ENCODE measurements at places on chromosomes 4 and X.

GRCh38 chrX:129714581-129714980, 24.2 kb upstream of the XPNPEP2 start:
- no peak for DNase-seq

GRCh38 chrX:69556060-69557011, 52.2 kb downstream of the NALF2 start:
- no peak for DNase-seq

DNA sequence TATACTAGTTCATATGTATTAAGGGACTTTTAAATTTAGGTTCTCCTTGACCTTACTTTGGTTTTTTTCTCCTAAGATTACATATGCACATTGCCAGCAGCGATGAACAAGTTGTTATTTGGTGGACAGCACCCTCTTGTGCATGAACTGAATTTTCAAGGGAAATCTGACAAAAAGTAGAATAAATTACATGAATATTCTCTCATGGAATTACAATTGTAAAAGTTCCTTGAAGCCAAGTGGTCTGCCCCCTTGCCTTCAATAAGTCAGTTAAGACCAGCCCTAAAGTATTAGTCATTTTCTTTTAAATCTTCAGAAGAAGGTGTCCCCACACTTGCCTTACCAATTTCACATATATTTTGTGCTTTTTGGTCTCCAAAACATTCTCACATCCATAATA, 30.7 kb upstream of the SMARCA5 start:
- no peak for DNase-seq

DNA sequence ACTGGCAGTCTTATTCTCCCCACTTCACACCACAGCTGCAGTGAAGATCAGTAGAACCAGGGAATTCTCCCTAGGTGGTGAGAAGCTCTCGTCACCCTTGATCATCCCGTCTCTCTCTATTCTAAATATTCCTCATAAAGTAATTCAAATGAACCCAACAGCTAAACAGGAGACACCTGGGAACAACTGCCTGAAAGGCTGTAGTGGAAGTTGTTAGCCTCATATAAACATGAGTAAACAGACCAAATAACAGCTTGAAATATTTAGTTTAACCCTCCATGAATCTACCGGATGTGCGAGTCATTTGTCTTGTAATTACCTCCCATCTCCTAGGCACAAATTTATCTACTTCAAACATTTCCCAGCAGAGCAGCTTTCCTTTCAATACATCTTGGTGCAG, 30.4 kb upstream of the APELA start:
- DNase-seq: no peak

- DNase-seq: peak; percentile 4
These were observed 18.3 kb upstream of the ACSL1 start for GRCh38 chr4:184843984-184844554.

GRCh38 chrX:130575831-130576389, 174.1 kb downstream of the RBMX2 start:
- DNase-seq: no peak

- no peak for DNase-seq
These were observed 2.9 kb upstream of the KLHL2 start for GRCh38 chr4:165204462-165204830.

DNA sequence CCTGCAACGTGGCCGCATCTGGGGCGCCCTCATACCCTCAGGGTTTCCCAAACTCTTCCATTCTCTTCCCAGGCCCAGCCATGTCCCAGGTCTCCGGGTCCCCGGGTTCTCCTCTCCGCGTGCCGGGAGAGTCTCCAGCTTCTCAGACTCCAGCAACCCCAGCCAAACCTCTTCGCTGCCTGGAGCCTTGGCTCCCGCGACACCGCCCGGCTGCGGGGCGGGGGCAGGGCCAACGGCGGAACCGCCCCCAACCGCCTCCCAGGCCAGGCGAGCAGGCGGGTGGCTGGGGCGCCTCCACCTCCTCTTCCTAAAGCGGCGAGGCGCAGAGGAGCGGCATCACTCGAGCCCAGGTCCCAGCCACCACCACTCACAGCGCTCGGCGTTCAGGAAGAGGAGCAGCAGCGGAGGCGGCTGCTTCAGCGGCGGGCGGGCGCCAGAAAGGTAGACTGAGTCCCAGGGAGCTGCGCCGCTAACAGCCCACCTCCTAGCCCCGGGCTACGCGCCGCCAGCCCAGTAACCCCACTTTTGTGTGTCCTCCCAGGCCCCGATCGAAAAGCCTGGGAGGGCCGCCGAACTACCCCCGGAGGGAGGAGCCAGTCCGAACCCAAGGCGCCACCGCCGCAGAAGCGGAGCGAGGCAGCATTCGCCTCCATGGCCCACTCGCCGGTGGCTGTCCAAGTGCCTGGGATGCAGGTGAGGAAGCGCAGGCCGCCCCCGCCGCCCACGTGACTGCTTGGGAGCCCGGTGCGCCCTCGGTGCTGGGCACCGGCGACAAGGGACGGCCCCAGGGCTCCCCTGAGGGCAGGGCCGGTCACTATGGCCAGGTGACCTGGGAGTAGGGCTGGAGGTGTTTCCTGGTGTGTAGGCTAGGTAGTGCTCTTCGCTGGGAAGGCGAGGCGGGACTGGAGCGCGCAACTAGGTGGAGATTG, at the start of gene STK26:
STK26 (plus strand) TSS at position 336 of the 929 bp plus-strand sequence; CDS start at position 652, 316 bp downstream.
- peak; percentile 60 for DNase-seq

DNA sequence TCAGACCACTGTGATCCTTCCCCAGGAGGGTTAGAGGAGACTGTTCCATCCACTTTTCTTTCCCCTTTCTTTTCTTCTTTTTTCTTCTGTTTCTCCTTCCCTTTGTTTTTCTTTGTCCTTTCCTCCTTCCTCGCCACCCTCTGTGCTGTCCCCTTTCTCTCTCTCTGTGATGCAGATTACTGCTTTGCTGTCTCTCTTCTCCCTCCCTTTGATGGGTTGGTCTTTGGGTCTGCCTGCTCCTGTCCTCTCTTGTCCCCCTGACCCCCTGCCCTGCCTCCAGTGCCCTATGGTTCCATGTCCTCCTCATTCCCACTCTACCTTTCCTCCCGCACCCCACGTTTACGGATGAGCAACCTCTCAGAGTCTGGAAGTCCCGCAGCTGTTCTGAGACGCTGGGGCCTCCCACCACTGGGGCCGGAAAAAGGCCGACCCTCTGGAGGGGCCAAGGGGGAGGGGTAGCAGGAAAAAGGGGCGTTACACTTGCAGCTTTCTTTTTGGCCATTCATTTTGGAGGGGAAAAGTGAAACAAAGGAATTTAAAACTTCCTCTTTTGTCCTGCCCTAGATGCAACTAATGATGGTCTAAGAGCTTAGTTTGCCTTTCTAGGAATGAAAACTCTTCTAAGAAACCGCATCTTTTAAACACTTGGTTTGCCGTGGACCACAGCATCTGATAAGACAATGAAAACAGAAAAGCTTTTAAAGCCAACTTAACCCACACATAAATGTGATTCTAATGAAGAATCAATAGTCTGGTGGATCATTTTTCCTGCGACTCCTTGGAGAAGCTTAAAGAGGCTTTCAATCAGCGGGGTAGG, 24.5 kb upstream of the TSR2 start:
- no peak for DNase-seq

DNA sequence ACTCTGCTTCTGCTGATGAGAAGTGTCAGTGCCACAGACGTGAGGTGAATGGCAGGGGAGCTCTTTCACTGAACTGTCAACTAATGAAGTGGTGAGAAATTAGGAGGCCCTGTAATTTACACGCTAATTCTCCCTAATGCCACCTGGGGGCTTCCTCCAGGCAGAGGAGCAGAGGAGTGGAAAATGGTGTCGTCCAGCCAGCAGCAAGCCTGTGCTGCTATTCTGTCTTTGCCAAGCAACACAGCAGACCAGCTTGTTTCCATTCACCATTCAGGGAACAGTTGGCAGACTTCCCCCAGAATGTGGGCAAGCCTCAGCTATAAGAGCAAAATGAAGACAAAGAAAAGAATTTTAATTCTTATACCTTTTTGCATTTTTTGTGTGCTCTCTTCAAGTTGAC, 245.2 kb upstream of the TET2 start:
- DNase-seq: no peak

- no peak for DNase-seq
These were observed 50.2 kb downstream of the SUPT20HL1 start for GRCh38 chrX:24410514-24411189.

DNA sequence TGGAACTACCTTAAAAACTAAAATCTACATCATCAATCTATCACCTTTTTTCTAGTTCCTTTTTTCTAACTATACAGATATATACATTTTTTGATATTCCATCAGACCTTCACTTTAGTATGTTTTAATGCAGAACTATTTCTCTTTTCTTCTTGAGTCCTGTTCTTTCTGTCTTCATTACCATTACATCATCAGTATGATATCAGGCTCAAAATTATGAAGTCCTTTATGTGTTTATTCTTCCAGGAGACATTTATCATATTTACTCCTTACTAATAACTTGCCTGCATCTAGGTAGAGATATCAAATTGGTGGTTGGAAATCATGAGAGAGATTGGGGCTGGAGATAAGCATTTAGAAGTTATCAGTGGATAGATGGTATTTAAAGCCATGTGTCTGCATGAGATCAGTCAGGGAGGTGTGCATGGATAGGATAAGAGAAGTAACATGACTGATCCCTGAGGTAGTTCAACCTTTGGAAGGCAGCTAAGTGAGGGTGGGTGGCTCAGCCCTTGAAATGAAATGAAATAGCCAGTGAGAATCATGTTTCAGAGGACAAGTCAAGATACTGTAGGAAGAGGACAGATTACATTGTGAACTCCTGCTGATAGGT, 43.1 kb downstream of the MRPL1 start:
- DNase-seq: no peak

DNA sequence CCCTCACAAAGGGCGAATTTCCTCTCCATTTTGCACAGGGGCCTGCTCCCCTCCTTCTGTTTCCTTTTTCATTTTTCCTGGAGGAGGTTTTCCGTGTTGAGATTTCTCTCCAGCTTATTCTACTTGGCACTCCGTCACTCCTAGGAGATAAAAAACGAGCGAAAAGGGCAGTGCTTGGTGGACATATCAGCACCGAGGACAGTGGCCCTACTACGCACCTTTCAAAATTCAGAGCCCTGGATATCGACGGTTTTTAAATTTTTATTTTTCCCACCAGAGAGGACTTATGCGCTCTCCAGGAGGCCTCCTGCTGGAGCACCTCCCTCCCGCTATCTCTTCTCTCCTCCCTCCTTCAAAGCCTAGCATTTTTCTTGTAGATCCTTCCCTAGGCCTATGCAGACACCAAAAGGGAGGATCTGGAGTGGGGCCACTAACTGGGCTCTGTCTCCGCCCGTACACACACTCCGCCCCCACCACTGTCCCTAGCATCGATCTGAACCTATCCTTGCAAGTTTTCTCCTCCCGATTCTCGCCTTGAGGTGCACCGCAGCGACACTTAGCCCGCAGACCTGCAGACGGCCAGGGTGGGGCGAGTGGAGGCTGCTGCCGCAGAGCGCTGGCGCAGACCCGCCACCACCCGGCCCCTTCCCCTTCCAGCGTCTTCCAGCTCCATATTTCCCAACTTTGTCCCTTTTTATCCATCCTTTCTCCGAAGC, 8.5 kb upstream of the TCEAL9 start:
- DNase-seq: no peak

GRCh38 chr4:158008551-158009218, 164.1 kb downstream of the GASK1B start:
- no peak for DNase-seq

DNA sequence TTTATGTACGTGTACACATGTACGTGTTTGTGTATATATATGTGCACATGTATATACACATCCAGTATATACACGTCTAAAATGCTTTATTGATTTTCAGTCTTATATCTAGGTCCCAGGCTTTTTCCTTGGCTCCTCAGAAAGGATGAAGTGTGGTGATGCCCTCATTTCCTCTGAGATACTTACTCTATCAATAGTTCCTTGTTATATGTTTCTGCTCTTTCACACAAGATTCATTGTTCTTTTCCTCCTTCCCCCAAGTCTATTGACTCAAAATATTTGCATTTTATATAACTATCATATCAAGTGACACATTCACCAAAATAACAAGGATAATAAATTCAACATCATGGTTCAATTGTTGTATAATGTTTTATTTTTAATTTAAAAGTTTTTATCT, 359.2 kb downstream of the EPHA5 start:
- no peak for DNase-seq

DNA sequence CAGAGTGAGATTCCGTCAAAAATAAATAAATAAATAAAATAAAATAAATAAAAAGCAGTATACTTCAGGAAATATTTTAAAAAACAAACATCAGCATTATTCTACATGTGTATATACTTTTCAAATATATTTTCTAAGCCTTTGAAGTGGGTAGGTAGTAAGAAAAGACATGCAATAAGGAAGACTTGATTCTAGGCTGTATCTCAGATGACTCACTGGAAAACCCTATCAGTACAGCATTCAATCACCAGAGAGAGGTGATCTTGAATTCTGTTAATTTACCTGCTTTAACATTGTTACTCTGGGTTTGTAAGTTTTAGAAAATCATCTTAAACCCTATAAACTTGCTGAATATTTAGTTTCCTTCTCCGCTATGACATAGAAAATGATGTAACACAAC, 106.6 kb upstream of the NAP1L5 start:
- DNase-seq: no peak

- no peak for DNase-seq
These were observed 207.8 kb upstream of the PCDH18 start for GRCh38 chr4:137740141-137740540.

DNA sequence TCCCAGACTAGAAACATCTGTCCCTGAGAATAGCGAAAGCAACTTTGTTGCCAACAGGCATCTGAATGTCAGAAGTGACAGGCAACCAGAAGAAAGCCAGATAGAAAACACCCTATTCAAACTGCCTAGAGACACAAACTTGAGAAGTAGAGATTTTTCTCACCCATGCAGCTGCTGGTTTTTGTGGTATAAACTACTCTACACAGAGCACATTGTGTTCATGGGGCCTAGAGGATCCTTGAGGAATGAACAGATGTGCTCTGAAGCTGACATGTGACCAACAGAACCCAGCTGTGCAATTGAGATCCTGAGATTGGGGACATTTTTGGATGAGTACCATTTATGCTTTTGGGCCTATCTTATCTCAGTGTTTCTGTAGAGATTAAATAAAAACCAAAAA, 63.6 kb upstream of the NRK start:
- no peak for DNase-seq

DNA sequence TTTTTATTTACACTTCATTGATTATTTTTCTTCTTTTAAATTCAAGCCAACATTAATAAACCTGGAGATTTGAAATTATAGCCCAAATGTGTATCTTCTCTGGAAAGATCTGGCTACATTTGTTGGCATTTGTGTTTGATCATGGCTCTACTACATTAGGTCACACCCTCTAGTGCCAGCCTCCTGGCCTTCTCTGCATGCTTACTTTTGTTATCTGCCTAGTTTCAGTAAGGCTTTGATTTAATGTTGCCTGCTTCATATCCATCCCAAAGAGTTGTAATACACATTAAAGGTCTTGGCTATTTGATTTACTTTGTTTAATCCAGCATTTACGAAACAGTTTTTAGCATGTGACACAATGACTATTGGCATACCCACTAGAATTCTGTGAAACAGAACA, 224.5 kb downstream of the TRAM1L1 start:
- DNase-seq: no peak

Measured in activated T-cell treated with anti-CD3 and anti-CD28 coated beads for 24 hours (primary cell).